ENCODE measurements at places on chromosomes 4 and X.

GRCh38 chr4:7770224-7771050, 169.2 kb downstream of the AFAP1 start:
- DNase-seq: no peak

DNA sequence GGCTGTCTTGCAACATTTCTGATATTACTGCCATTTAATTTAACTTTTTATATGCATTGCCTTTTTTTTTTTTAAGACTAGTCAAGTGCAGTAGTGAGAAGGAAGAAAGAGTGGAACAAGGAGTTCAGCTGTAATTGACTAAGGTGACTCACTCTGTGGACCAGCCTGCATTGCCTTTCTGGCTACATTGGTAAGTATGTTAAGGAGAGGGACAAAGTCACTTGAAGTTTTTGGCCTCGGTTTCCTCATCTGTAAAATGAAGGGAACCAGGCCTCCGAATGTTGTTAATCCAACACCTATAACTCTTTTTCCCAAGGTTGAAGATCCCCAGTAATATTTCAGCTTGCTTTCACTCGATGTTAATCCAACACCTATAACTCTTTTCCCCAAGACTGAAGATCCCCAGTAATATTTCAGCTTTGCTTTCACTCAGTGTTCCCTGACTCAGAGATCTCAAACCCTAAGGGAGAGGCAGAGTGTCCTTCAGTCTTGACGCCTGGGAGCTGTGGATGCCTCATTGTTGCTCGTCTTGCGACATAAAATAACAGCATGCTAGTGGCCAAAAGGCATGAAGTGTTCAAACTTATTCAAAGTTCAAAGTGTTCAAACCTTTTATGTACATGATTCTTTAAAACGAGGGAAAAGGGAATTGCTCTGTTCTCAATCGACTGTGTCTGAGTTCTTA, 102.0 kb downstream of the SORBS2 start:
- no peak for DNase-seq

GRCh38 chrX:66020631-66021334, 19.1 kb downstream of the VSIG4 start:
- DNase-seq: no peak

- no peak for DNase-seq
Measured at GRCh38 chr4:37953620-37954293, 6.4 kb upstream of the PTTG2 start.

GRCh38 chr4:129344058-129344457, 248.1 kb downstream of the C4orf33 start:
- DNase-seq: no peak

DNA sequence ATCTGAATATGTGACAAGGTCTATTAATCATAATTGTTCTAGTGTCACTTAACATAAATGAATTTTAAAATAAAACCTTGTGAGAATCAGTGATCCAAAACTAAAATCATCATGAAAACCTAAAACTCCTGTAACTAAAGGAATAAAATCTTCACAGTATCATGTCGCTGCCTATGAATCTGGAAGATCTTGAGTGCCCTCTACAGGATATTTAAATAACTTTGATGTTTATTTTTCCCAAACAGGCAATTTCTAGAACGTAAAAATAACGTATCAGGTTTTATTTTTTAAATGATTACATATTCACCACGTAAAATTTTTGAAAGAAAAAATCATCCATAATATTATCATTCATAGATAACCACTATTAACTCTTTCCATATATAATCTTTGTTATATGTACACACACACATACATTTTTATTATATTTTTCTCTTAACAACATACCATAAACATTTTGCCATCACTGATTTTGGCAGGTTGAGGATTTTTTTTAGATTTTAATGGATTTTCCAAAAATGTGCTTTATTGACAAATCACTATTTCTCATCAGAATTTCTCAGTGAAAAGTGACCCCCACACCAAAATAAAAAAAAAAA, 79.6 kb downstream of the COMMD8 start:
- DNase-seq: peak; percentile 16

DNA sequence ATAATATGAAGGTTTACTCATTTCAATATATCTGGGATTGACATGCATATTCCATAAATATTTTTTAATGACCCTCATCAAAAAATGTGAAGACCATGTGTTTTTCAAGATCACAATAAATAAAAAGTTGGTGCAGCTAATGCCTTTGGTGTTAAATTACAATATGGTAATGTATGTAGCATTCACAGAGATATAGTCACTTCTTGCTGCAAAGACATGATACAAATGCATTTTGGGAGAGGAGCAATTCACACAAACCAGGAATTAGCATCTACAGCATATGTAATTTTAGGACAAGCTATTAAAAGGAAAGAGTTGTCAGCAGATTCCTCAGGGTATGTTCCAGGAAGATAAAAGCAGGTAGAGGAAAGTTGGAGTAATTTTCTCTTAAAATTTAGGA, 734.5 kb upstream of the HTR2C start:
- no peak for DNase-seq

DNA sequence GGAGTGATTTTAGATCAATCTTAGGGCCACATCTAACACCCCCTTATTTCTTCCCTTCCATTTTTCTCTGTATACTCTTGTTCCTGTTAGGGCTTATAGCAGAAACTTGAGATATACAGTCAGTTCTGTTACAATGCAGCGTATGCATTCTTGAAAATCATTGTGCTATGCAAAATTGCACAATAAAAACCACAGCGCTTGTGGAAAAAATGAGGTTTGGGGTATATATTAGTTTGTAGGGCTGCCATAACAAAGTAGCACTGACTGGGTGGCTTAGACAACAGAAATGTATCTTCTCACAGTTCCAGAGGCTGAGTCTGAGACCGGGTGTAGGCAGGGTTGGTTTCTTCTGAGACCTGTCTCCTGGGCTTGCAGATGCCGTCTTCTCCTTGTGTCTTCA, 59.0 kb downstream of the WWC2 start:
- no peak for DNase-seq

DNA sequence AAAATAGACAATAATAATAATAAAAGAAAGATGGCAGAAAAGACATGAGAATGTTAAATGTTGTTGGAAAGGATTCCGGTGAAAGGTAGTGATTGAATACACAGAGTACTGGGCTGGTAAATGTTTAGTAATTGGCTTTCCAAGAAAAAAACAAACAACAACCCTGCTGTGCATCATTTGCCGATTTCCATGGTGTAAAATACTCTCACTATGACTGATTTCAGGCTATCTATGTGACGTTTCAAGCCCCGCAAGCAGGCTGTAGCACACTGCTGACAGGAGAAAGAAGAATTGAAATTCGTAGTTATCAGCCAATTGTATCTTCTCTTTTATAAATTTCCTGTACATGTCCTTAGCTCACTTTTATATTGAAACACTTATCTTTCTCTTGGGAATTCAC, 13.6 kb upstream of the SEPTIN6 start:
- no peak for DNase-seq

DNA sequence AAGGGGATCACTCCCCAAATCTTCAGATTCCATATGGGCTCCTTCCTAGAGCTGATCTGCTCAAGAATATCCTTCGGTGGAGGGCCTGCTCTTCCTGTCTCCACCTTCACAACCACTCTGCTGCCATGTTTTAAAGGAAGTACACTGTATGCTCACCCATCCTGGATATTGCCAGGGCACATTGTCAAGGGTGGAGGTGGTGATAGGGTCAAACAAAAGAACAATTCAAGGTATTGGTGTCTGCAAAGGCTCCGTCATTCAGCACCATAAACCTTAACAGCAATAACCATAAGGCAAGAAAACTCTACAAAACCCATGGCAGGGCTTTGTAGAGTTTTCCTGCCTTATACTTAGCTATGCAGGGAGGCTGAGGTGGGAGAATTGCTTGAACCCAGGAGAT, 18.9 kb downstream of the NAAA start:
- DNase-seq: no peak

GRCh38 chrX:70907900-70908299, 611 bp downstream of the TEX11 start:
- DNase-seq: no peak

DNA sequence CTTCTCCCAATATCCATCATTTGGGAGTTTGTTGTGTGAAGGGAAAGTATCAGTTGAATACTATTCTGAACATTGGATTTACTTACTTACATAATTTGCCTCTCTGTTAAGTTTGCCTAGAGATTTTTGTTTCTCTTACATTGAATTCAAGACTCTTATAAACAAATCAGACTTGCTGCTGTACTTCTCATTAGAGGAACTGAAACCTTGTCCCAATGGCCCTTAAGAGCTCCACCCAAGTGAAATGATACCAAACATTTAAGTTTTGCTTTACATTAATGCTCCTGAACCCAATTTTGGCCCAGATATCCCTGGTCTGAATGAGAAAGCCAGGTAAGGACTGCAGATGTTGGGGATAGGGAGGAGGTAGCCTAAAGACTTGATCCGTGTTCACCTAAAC, 32.0 kb downstream of the HAND2 start:
- DNase-seq: no peak

GRCh38 chr4:183182873-183183725, 84.0 kb downstream of the WWC2 start:
- peak; percentile 23 for DNase-seq

DNA sequence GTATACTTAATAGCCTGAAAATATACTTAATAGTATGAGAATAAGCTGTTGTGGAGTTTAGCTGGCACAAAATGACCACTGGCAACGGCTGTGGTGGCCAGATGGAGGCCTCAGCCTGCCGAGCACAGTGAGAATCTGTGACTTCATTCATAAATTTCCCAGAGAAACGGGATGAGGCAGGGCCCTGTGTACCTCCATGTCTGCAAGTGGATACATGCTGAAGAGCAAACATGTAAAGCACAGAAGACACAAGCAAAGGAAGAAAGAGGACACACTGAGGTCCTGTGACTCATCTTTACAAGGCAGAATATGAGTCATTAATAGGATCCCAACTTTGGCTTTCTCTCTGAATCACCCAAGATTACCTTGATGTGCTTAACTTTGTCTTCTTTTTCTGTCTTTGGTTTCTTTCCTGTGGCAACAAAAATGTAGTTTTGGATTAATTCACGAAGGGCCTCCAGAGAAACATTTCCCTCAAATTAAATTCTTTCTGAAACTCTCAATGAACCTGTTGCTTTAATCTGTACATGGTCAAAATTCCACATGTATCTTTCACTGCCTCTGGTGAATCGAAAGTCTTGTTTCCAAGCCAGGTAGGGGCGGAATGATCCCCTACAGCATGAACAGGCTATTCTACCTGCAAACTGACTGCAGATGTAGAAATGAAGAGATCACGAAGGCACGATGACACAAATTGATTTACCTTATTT, 56.4 kb downstream of the IRF2 start:
- peak; percentile 81 for DNase-seq

Data from CD4-positive, alpha-beta T cell treated with Interleukin-2 at 100 ng/mL for 4 hours (primary cell).